Posterior cingulate gyrus (tissue), 11 donors: ENCODE measurements at places on chromosomes 1 and 21.

DNA sequence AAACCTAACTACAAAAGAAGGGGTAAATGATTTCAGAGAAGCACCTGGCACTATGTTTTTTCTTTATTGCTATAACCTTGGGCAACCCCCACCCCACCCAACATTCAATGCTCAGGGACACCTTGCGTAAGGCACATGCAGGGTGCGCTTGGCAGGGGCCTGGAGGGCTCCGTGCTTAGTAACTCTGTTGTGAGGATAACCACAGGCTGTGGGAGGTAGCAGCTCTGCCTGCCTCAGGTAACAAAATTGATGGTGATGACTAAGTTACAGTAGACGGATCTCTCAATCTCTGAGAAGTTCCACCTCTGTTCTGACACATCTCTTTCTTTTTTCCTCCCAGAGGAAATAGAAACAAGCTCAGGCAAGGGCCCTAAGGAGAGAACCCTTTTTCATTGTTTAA is 8.7 kb upstream of the CCN1 start:
- DNase-seq = no peak

GRCh38 chr1:153624965-153625611 is 2.2 kb downstream of the S100A13 start:
- DNase-seq = no peak

DNA sequence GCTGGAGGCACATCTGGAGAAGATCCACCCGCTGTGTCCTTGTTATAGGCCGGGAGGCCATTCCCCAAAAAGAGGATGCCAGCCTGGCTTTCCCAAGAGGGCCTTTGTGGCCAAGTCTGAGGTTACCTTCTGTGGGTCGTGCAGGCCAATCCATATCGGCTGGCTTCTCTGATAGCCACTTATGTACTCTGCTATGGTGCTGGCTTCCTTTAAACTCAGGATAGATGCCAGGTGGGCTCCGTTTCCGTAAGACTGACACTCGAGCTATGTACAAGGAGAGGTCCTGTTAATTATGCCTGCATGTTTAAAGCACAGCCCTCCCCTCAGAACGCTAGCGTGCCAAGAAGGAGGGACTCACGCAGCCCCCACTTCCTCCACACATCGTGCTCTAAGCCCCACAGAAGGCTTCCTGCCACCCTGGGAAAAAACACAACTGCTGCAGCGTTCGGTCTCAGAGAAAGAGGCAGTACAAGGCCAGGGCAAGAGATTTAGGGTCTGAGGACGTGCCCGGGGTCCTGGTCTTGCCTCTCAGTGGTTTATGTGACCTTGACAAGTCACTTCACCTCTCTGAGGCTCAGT is 11.6 kb downstream of the REG4 start:
- DNase-seq = no peak

GRCh38 chr1:188429386-188429785 is 1600.6 kb downstream of the PLA2G4A start:
- no peak for DNase-seq

GRCh38 chr1:193919827-193920226 is 733.4 kb upstream of the B3GALT2 start:
- no peak for DNase-seq

GRCh38 chr1:171366085-171366484 is 52.1 kb downstream of the FMO4 start:
- no peak for DNase-seq

DNA sequence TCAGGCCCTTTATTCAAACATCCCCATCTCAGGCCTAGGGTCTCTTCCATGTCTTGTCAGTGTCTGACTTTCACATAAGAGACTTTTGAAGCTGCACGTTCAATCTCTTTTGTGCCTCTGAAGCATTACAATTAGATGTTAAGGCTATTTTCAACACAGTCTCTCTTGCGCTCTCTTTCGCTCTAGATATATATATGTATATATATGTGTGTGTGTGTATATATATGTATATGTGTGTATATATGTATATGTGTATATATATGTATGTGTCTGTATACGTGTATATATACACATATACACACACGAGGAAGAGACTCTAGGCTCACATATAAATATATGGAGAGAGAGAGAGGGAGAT is 162.5 kb upstream of the RNPC3 start:
- no peak for DNase-seq

DNA sequence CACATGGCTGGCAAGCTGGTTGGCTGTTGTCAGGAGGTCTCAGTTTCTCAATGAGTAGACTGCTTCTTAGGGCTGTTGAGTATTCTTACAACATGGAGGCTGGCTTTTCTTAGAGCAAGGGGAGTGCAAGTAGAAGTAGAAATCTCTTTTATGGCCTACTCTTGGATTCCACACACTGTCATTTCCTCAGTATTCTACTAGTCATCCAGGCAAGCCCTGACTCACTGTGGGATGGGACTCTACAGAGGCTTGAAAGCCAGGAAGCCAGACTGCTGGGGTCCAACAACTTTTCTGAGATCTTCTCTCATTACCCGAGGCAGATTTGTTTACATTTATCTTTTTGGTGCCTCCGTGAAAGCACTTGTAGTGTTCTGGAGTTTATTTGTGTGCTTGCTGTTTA is 196.2 kb upstream of the APP start:
- no peak for DNase-seq

GRCh38 chr1:116130356-116130755 is 19.2 kb downstream of the MAB21L3 start:
- no peak for DNase-seq

- no peak for DNase-seq
Observed at GRCh38 chr1:30842697-30843354, 65.7 kb downstream of the SDC3 start.

DNA sequence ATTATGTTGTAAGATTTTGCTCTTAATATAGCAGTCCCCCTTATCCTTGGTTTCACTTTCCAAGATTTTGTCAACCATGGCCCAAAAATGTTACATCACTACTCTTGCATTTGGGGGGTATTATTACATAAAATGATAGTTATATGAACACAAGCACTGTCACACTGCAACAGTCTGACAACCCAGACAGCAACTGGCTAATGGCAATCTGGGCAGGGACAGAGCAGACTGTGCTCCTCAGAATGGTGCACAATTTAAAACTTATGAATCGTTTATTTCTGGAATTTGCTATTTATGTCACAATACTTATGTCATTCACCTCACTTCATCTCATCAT is 2.1 kb upstream of the IVNS1ABP start:
- no peak for DNase-seq

DNA sequence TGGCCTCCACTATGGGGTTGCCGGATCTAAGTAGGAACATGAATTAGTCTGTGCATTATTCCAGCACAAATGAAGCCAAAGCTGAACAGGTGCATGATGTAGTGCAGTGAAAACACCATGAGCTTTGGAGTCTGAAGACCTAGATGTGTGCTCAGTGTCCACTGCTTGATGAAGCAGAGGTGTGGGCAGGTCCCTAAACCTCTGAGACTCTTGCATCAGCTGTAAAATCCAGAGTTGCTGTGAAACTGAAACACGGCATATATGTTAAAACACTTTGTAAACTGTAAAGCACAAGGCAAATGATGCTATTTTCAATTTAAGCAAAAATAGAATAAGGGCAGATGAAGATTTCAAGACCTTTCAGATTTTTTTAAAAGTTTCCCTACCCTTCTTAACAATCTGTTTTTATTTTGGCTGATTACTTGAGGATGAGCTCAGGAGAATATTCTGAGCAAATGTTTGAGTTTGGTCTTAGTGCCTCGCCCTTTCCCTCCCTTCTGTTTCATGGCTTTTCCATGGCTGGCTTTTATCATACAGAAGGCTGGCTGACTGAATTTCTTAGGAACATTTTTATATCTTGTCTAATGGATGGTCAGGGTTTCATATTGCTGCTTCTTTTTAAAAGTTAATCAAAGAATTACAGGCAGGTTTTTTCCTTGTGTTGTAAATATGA is 221.8 kb downstream of the NTNG1 start:
- DNase-seq = no peak

- no peak for DNase-seq
Observed at GRCh38 chr1:180248731-180249681, 18.9 kb downstream of the LHX4 start.
